Kidney epithelial cell (primary cell): ENCODE measurements at places on chromosomes 2 and 18. TPM values are rescaled to one million over a fixed set of nuclear protein-coding genes. Genes with fewer than 3 reads are reported as not detected.

CD226 gene
- total RNA-seq = not detected in 2 replicates

MARCO gene
- total RNA-seq = 0.14 and 0.33 TPM in 2 replicates

TEX44 gene
- not detected in 2 replicates for total RNA-seq

GBX2 gene
- 0.84 and 3.0 TPM in 2 replicates for total RNA-seq

CFAP65 gene
- total RNA-seq = 0.07 TPM in 1 of 2 replicates, not detected in the other
